ENCODE measurements at places on chromosomes 3 and 15.

GRCh38 chr15:89728254-89728653 lies 22.8 kb downstream of the MESP1 start:
- DNase-seq: no peak

DNA sequence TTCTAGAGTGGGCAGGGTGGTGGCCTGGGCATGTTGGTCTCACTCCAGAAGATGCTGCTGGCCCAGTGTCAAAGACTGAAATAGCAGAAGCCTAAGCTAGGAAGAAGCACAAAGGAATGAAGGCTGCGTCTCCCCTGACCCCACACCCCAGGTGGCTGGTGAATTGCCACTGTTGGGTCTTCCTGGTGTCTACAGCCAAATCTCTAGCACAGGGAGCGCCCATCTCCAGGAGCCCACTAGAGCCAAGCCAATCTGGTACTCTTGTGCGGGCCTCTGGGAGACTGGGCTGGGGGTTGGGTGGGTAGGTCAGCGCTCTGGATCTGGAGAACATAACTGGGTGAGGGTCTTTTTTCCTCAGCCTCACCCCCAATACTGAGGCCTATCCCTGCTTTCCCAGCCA lies 894 bp downstream of the TUSC2 start:
- no peak for DNase-seq

- no peak for DNase-seq
Measured at GRCh38 chr3:32401126-32401525, 9.5 kb downstream of the CMTM7 start.

DNA sequence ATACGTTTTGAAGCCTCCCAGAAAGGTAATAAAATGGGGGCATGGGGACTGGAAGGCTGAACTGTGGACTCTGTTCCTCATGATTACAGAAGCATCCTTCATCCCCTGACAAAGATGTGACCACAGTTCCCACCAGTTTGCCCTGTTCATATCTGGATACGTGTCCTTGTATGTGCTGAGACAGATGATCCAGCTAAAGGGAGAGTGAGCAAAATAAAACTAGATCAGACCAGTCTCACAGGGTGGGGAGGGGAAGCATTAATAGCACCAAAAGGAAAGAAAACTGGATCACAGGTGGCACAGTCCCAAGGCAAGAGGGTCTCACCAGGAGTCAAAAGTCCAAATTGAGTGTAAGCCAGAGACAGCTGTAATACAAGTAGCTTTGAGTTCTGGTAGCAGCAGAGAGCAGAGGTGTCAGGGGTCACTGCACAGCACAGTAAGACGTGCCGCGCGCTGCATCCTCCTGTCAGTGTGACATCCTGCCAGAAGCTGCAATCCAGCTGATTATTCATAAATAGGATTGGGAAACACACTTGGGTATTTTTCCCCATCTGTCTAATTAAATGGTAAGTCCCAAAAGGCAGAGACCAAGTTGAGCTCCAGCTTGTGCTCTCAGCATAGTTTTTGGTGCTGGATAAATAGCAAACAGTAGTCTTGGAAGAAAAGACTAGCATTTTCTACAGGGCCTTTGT lies 560.0 kb upstream of the CFAP20DC start:
- no peak for DNase-seq

DNA sequence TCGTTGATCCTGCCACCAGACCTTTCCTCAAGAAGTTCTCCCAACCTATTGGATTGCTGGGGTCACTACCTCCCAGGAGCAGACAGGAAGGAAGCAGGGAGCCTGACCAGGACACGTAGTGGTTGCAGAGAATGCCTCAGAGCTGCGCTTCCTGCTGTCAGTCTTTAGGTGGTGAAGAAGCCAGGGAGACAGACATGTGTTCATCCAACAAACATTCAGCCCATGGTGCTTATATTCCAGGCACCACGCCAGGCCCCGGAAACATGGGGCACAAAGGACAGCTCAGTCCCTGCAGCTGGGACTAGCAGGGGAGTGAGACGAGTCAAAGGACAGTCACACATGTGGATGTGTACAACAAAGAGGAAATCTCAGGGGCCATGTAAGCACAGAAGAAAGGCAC lies 26.0 kb upstream of the CORO2B start:
- DNase-seq: no peak

DNA sequence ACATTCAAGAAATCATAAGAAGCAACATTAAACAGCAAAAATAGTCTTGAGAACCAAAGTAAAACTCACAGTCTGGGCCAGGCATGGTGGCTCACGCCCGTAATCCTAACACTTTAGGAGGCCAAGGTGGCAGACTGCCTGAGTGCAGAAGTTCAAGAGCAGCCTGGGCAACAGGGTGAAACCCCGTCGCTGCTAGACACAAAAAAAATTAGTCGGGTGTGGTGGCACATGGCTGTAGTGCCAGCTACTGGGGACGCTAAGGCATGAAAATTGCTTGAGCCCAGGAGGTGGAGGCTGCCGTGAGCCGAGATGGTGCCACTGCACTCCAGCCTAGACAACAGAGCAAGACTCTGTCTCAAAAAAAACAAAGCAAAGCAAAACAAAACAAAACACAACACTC lies 117.7 kb upstream of the GOLGA6L6 start:
- DNase-seq: no peak

GRCh38 chr3:113287803-113288648 lies 76.7 kb downstream of the BOC start:
- peak; percentile 67 for DNase-seq

DNA sequence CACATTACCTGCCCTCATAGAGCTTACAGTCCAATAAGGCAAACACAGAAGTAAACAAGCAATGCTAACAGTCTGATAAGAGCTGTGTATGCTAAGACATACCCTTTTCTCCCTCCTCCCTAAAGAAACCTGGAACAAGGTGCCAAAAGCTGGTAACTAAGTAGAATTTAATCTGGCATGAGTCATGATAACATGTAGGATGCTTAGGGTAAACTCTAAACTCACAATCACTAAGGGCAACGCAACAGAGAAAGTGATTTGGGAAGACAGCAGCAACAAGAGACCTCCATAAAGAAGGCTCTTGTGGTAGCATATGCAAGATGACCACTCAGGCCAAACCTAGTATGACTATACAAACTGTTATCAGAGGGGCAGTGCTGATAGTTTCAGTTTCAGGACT lies 55.5 kb downstream of the MYO1E start:
- DNase-seq: no peak

DNA sequence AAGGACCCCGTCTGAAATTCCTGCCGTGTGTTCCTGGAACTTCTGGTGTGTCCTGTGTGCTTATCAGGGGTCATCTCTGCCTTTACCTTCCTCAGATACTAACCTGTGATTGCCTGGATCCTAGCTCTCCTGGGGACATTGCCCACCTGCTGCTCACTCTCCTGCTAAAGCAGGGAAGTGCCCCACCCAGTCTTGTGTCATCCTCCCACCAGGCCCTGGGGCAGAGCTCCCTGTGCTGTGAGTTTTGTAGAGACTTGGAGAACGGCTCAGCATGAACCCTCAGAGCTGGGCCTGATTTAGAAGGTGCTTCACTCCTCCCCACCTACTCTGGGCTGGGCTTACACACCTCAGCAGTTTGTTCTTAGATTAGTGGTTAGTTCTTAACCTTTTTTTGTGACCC lies 3.8 kb upstream of the TMEM44 start:
- DNase-seq: no peak

DNA sequence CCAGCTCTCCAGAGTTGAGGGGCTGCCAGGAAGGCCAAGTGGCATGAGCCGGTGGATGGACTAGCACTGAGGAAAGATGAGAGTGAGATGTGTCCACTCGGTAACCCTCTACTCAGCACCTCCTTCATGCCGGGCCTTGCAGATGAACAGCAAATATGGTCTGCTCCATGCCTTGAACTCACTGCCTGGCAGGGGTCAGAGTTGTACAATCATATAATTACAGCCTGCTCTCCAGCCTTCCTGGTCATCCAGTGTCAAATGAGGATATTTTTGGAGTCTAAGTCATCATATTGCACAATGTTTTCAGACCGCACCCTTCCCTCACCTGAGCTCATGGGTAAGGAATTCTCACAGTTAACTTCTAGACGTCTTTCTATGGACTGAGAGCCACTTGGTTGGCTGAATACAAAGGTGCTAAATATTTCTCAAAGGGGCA lies 4.9 kb downstream of the MGLL start:
- no peak for DNase-seq

DNA sequence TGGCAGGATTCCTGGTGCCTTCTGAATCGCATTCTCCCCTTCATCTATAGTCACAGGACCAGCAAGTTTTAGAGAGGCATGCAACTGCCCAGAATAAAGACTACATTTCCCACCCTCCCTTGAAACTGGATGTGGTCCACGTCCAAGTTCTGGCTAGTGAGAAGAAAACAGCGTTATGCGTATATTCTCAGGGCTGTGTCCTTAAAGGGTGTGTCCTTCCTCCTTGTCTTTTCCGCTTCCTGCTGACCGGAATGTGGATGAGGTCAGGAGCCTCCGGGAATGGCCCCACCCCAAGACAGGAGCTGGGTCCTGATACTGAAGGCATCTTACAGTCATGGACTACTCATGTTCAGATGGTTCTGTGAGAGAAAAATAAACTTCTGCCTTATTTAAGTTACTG lies 20.2 kb downstream of the CHST2 start:
- no peak for DNase-seq

GRCh38 chr3:155420881-155421486 lies 127.5 kb upstream of the STRIT1 start:
- no peak for DNase-seq

DNA sequence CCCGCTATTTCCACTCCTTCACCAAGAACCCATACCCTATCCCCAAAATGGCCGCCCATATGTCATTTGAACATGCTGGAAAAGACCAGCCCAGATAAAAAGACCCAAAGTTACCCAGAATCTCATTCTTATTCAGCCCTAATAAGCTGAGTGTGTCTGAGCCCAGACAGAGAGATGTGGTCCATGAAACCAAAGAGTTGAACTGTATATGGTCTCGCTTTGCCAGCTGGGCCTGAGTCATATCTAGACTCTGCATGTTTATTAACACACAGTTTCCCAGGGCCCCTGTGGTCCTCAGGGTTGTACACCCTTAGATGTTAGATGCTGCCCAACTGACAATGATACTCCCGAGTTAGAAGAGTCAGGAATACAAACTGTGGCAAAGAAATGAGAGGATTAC lies 201.9 kb upstream of the STRIT1 start:
- DNase-seq: no peak

DNA sequence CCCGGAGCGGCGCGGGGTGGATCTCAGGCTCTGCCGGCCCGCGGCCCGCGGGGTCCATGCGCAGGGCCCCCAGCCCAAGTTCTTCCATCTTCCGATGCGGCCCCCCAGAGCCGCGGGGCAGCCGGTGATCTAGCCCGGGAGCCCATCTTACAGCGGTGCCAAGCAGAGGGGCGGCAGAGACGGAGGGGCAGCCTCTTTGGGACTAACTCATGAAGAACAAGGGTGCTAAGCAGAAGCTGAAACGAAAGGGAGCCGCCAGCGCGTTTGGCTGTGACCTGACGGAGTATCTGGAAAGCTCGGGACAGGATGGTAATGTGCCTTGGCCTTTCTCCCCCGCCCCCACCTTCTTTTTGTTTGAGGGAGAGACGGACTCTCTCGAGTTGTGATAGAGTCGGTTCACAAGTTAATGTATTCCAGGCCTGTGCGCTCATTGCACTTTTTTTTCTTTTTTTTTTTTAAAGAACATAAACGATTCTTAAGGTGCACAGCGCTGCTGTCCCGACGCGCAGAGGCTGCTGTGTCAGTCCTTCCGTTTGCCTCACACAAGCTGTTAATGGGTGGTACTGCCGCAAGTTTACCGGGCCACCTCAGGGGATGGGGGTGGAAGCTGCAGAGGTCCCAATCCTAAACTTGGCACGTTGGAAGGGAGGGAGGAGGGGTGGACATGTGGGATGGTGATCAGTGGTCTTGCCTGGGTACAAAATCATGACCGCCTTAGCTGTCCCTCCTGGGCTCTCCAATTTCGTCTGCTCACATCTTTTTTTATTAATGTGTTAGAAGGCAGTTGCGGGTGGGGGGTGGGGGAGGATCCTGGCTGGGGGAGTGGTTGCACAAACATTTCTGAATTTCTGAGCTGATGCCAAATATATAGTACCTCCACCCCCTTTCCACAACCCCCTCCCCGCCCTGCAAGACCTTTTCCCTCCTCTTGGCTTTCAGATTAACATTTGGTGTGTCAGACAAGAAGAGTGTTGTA lies 801 bp downstream of the ARHGAP31 start:
- peak; percentile 54 for DNase-seq

DNA sequence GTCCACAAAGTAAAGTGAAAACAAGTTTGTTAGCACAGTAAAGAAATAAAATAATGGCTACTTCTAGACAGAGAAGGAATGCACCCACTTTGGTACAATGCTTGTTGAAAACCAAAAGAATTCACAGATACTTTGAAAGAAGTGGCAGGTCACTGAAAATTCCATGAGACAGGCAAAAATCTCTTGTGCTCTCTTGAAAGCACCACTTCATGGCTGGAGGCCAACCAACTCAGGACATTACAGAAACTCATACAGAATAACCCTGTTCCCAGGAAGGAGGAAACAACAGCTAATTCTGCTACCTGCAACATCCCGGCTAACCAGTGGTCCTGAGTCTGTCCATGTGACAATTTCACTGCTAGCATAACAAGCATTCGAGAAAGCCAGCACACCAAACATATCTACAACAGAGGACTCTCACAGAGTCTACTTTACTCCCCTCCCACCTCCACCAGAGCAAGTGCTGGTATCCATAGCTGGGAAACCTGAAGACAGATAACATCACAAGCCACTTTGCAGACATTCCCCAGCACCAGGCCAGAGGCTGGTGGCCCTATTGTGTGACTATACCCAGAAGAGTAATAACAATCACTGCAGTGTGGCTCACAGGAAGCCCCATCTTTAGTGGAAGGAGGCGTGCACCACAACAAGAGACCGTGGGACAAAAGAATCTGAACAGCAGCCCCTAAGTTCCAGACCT lies 255.3 kb upstream of the SLITRK3 start:
- no peak for DNase-seq

- DNase-seq: no peak
Measured at GRCh38 chr15:87267798-87268197, 988.7 kb downstream of the NTRK3 start.

- no peak for DNase-seq
Measured at GRCh38 chr15:78035321-78035751, 42.2 kb downstream of the TBC1D2B start.

- no peak for DNase-seq
Measured at GRCh38 chr15:69590932-69591524, 138.4 kb downstream of the RPLP1 start.

DNA sequence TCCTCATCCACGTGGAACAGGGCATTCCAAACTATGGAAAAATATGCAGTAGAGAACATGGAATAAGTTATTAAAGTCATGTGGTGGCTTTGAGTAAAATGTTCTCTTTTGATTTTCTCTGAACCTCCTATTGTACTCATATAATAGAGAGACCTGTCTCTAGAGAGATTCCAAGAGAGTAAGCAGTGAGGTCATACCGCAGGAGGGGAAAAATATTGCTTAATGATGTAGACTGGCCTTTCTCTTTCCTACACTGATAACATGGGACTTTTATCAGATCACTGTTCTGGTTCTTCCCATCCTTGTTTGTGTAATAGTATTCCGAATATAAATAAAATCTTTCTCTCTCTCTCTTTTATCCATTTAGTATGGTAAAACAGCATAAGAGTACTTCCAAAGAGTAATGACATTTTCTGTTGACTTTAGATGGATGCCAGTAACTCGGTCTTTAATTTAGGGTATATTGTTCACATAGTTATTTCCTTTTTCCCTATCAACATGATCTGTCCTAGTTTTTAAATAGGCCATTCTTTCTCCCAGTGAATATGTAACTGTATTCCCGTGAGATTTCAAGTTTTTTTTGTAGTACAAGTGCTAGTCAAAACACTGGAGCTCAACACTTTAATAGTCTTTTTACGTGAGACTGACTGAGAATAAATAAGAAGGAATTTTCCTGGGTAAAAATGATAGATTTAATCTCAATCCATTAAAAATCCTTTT lies 814.0 kb upstream of the LMCD1 start:
- no peak for DNase-seq
